Activated CD4-positive, alpha-beta T cell treated with anti-CD3 and anti-CD28 coated beads, Interleukin-2, amount 50 U/mL, for 48 hours (primary cell): ENCODE measurements at places on chromosomes 16 and 17.

DNA sequence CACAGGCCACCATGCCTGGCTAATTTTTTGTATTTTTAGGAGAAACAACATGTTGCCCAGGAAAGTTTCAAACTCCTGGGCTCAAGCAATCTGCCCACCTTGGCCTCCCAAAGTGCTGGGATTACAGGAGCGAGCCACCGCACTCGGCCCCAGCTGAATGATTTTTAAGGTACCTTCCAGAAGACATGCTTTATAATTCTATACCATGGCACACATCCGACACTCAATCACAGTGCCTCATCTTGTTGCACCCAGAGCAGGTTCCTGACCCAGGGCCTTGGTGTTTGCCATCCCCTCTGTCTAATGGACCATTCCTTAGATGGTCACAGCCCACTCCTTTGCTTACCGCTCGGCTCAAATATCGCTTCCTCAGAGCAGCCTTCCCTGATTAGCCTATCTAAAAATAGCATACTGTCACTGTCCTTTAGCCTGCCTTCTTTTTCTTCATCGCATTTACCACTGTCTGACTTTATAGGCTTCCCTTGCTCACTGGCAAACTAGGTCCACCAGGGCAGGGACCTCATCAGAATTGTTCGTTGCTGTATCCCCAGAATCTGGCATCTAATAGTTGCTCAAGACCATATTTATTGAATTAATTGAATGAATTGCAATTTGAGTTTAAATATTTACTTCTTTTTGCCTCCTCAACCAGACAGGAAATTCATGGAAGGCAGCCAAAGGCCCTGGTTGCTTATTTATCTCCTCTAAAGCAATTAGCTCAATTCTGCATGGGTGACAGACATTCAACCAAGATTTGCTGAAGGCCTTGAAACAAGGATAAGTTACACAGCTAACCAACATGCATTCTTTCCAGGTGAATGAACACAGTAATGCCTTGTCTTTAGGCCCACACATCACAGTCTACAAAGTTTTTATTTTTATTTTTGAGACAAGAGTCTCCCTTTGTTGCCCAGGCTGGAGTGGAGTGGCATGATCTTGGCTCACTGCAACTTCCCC lies 6.3 kb upstream of the TENT4B start:
- no peak for DNase-seq

DNA sequence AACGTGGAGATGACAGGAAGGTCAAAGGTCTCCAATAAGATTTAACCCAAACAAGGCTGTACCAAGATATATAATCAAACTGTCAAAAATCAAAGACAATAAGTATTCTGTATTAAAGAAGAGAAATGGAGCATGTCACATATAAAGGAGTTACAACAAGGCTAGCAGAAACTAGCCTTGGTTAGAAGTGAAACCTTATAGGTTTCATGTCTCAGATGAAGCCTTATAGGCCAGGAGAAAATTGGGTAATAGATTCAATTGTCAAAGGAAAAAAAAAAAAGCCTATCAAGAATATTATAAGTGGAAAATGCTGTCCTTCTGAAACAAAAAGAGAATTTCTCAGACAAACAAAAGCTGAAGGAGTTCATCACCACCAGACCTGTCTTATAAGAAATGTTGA lies 419.4 kb downstream of the CDH11 start:
- no peak for DNase-seq

- no peak for DNase-seq
These were observed 9.8 kb downstream of the OTOP3 start for GRCh38 chr17:74945543-74945942.

- DNase-seq: no peak
These were observed 6.6 kb upstream of the DPEP2 start for GRCh38 chr16:68005786-68006286.

GRCh38 chr17:343875-344752 lies 8.5 kb downstream of the RPH3AL start:
- DNase-seq: no peak

DNA sequence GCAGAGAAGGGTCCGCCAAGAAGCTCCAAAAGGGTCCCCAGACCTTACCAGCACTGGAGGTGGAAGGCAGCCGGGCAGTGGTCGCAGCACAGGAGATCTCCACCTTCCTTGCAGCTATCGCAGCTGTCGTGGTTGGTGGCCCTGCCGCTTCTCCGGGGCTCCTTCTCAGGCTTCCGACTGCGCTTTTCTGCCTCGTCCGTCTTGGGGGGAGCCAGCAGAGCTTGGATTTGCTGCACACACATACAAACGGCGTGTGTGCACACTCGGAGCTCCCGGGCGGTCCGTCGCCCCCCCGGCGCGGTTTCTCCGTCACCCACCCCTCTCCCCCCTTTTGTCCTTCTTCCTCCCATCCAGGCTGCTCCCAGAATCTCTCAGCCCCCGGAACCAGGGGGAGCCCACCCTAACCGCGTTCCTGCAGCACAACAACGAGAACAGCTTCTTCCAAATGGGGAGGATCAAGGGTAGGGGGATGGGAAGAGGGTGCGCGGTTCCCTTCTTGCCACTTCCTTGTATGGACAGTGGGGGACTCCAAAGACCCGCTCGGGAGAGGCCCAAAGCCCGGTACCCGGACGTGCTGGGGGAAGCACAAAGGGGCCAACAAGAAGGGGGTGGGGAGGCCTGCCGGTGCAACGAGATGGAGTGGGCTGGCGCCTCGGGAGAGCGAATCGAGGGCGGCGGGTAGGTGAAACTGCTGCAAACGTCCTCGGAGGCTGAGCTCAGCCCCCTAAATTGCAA lies 1.1 kb downstream of the PHF12 start:
- DNase-seq: peak; percentile 67

DNA sequence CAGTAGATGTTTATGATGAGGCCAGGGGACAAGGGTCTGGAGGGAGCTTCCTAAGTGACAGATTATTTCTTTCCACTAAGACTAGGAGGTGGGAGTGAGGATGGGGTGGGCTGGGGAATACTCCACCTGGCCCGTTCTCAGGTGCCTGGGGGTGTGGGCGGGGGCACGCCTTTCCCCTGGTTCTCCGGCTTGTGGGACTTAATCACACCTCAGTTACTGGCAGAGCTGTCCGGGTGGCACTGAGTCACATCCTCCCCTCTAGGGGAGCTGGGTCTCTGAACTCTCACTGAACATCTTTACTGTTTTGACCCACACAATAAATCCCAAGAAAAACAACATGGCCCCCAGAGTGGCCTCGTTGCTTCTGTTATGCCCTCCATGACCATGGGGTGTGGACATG lies 332.8 kb downstream of the MAF start:
- peak; percentile 80 for DNase-seq

DNA sequence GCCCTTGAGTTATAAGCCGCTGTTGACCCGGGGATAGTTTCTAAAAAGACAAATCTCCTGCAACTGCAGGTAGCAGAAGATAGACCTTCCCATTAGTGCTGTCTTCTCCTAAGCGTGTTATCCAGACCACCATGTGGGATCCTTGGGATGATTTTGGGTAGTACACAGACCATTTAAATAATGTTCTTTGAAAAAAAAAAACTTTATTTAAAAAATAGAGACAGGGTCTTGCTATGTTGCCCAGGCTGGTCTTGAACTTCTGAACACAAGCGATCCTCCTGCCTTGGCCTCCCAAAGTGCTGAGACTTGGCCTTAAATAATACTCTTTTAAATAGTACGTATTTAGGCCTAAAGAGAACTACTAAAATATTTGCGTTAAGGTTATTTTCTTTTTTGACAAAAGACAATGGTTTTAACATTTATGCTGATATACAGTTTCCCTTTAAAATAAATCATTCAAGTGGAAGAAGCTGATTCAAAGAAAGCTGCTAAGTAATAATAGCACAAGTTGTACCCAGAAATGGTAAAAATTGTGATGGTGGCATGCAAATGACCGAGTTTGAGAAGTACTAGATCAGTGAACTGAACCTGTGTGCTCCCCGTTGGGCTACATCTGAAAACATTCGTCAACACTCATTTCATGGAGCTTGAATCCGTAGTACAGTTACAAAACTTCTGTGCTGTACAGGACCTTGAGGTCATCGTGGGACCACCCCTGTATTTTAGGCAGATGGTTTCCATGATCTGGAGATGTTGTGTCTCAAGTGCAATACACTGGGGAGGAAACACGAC lies 24.0 kb downstream of the SMARCE1 start:
- no peak for DNase-seq

DNA sequence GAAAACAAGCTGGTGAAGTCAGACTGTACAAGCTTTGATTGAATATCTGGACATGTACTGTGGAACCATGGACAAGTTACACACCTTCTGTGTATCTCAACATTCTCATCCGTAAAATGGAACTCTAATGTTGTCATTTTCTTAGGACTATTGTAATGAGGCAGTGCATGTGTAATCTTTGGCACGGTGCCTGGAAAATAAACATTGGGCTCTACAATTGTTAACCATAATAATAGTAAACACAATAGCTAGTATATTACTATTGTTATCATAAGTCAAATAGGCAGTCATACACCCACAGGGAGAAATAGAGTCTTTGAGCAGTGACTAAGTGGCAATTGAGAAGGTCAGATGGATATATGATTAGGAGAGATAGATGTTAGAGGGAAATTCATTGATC lies 39.8 kb upstream of the ANKFN1 start:
- DNase-seq: no peak

DNA sequence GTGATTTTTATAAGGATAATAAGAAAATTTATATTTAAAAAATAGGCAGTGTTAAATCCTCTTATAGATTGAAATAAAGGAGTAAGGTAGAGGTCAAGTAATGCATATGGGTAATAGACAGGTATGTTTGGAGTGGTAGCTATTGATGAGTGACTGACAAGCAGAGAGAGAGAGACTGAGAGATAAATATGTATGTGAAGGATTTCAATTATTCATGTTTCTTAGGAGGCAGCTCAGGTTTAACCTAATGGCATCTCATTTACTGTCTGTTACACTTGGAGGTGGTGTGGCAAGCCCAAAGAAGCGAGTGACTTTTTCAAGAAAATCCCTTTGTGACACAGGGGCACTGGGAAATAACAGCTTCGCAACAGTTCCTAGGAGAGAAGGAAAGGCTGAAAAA lies 120.2 kb downstream of the KIF2B start:
- no peak for DNase-seq

- DNase-seq: no peak
These were observed 181.2 kb upstream of the TBX2 start for GRCh38 chr17:61218438-61218837.

- no peak for DNase-seq
These were observed 58.0 kb upstream of the MRTFB start for GRCh38 chr16:14013145-14013570.

DNA sequence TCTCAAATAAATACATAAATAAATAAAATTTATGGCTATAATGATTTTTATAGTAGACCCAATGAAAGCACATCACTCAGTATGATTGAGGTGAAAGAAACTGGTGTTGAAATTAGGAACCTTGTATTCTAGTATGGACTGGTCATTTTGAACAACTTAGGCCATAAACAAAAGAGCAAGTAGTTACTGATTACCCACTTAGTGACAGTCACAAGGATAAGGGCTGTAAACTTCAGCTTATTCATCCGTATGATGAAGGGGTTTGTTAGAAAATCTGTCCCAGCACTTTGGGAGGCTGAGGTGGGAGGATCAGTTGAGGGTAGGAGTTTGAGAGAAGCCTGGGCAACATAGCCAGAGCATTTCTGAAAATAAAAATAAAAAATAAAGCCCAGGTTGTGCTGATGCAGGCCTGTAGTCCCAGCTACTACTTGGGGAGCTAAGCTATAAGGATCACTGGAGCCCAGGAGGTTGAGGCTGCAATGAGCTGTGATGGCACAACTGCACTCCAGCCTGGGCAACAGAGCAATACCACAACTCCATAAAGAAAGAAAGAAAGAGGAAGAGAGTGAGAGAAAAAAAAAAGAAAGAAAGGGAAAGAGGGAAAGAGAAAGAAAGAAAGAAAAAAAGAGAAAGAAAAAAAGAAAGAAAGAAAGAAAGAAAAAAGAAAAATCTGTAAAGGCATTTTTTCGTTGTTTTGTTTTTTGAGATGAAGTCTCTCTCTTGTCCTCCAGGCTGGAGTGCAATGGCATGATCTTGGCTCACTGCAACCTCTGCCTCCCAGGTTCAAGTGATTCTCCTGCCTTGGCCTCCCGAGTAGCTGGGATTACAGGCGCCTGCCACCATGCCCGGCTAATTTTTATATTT lies 4.2 kb upstream of the SPAG9 start:
- DNase-seq: no peak

DNA sequence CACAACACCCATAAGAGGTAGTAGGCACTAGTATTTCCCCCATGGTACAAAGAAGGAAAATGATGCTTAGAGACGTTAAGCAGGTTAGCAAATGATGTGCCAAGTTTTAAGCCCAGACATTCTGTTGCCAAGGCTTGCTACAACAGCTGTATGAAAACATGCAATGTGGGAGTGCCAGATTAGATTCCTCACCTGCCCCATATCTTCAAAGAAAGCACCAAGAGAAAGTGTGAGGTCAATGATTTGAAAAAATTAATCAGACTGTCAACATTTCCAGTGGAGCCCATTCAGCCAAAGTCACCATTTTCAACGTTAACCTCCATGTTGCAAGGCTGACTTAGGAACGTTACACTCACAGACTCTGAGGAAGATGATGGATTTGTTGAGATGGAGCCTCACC lies 61.5 kb downstream of the PCTP start:
- DNase-seq: no peak

DNA sequence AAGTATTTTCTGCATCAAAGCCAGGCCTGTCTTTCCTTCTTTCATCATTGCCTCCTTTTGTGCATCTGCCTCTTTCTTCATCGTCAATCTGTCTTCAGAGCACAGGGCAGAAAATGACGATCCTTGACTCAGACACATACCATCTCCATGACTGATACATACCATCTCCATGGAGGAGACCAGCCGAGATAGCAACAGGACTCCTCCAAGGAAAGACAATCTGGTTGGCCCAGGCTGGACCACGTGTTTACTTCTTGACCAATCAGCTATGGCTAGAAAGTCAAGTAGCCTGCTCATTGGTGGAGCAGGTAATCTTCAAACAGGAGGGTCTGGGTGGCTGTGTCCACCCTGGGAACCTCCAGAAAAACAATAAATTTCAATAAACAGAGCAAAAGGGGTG lies 164.6 kb downstream of the CPPED1 start:
- no peak for DNase-seq

- no peak for DNase-seq
These were observed at the start of gene PHLPP2 for GRCh38 chr16:71724320-71724751. PHLPP2 (minus strand) TSS chr16:71724701; CDS start chr16:71714795, 9,906 bp downstream.

- no peak for DNase-seq
These were observed 19.6 kb downstream of the CLUAP1 start for GRCh38 chr16:3520413-3520812.
